Fibroblast of the aortic adventitia (primary cell): ENCODE measurements at places on chromosomes 11 and 22. TPM values are rescaled to one million over a fixed set of nuclear protein-coding genes. Genes with fewer than 3 reads are reported as not detected.
A peak's percentile ranks its signal among the peaks of the same experiment; 100 is the strongest.

DNA sequence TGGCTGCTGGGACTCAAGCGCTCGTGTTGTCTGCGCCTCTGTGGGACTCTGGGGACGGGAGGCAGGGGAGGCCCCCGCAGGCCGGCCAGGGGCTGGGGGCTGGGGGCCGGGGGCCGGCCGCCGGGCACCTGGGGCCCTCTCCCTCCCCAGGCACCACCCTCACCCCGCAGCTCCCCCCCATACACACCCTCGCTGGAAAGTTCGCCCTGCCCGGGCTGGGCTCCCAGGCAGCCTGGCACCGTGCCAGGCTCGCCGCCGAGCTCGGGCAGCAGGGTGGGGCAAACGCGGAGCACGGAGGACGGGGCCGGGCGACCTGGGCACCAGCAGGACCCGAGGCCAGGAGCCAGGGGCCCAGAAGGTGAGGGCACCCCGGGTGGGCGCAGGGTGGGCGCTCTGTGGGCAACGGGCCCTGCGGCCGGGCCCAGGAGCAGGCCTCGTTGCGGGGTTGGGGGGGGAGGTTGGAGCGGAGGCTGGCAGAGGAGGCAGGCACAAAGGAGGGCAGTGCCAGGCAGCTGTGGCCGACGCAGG is 76.7 kb upstream of the WNT7B start:
- peak; percentile 62 for DNase-seq

GRCh38 chr11:92527467-92527866 is 302.8 kb downstream of the FAT3 start:
- no peak for DNase-seq

- no peak for DNase-seq
Measured at GRCh38 chr11:19868871-19869270, 156.2 kb downstream of the NAV2 start.

DNA sequence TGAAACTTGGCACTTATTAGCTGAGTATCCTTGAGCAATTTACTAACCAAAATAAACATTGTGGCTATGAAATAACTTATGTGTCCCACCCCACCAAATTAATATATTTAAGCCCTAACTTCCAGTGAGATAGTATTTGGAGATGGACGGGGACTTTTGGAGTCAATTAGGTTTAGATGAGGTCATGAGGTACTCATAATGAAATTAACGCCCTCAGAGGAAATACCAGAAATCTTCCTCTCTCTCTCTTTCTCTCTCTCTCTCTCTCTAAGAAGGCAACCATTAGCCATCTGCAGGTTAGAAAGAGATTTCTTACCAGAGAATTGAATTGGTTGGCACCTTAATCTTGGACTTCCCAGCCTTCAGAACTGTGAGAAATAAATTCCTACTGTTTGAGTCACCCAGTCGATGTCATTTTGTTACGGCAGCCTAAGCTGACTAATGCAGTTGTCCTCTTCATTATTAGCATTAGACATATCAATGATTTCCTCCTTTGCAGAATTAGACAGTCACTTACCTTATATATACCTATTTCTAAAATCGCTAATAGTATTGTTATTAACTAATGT is 1284.0 kb downstream of the FAM181B start:
- no peak for DNase-seq

DNA sequence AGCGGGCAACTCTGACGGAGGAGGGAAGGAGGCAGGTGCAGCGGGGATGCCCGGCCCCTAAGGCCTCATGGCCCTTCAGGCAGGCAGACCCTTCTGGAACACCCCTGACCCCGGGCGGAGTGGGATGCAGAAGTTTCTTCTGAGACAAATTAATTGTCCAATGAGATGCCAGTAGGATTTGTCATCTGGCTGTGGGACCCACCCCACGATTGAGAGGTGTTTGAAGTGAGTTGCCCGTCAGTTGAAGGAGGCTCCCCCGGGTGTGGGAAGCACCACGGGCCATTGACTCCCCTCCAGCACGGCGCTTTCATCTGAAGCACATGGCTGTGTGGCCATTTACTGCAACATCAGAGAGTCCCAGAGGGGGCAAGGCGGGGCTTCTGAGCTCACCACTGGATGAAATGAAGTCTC is 527.8 kb downstream of the BRD1 start:
- no peak for DNase-seq

- peak; percentile 2 for DNase-seq
Measured at GRCh38 chr11:15590132-15590531, 475.4 kb downstream of the INSC start.

DNA sequence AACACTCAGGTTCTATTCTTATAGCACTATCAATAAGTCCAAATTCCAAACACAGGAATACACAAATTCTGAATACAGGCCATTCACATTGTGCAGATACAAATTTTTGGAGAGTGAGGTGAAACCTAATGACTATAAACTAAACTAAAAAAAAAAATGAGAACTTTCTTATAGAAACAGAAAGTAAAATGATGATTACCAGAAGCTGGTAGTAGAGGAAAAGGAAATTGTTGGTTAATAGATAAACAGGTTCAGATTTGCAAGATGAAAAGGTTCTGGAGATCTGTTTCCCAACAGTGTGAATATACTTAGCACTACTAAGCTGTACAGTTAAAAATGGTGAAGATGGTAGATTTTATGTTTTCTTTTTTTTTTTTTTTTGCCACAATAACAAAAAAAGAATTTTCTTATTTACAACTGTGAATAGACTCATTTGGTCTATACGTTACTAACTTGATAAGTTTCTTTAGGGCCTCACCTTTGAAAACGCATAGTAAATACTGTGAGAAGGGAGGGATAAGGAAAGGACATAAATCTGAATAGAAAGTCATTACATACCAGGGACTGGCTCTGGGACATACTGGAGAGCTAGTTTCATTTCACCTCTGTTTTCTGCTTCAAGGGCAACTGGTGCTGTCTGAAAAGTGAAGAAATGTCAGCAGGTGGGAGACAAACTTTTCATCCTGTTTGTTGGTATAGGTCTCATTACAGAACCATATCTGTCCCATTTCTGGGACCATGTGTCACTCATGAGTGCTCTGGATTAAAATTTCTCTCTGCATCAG is 14.2 kb upstream of the CCDC89 start:
- no peak for DNase-seq

DNA sequence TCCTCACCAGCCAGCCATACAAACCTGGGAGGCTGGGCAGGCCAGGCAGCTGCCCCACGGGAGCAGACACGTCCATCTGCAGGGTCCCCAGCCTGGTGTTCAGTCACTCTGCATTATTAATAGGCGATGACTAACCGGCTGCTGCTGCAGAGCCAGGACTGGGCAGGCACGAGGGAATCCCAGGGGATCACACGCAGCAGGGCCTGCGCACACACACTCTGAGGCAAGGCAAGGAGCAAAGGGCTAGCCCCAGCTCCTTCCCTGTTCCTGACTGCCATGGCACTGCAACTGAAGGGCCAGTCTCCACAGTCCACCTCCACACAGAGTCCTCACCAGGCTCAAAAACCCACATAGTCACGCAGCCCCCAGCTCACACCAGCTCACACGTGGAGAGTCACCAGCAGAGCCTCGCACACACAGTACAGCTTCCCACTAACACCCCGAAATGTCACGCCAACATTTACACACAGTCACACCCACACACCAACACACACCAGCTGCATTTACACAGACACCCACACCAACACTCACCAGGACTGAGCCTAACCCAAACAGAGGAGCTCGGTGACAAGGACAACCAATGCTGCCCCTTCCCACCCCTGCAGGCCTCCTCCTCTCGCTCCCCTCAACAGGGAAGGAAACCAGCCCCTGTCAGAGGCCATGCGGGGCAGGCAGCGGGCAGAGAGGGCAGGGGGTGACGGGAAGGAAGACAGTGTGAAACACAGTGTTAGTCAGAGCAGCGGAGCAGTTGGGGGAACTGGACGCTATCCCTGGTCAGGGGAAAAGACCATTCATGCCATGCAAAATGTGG is 47.3 kb downstream of the NRXN2 start:
- peak; percentile 92 for DNase-seq

DNA sequence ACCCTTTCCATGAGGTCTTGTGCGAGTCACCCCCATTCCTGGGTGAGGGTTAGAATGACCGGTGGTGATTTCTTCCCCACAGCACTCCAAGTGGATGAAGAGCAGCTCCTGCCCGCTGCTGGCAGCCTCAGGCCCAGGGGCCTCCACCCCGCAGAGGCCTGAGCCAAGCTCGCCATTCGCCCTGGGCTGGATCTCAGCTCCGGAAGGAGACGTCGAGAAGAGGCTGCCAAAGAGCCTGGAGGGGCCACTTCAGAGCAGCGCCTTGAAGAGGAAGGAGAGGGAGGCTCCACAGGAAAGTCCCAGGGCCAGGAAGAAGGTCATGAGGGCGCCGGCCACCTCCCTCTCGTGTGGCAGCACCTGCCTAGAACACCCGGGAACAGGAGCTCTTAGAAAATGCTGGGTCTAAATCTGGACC is 8.4 kb downstream of the SLC29A2 start:
- no peak for DNase-seq

DNA sequence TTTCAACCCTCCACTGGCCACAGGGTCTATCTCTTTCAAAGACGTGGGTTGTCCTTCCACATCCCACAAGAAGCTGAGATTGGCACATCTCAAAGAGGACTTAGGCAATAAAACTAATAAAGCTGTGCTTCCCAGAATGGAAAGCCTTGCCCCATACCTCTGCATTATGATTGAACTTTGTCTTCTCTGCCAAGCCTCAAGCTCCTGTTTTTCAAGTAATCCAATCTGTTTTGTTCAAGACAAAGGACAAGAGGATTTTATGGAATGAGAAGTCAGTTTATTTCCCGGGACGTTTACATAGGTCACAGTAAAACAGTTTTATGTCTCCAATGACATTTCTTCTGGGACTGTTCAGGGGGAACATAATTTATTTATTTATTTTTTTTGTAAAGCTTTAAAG is 108.4 kb downstream of the GALNT18 start:
- DNase-seq = peak; percentile 2

DNA sequence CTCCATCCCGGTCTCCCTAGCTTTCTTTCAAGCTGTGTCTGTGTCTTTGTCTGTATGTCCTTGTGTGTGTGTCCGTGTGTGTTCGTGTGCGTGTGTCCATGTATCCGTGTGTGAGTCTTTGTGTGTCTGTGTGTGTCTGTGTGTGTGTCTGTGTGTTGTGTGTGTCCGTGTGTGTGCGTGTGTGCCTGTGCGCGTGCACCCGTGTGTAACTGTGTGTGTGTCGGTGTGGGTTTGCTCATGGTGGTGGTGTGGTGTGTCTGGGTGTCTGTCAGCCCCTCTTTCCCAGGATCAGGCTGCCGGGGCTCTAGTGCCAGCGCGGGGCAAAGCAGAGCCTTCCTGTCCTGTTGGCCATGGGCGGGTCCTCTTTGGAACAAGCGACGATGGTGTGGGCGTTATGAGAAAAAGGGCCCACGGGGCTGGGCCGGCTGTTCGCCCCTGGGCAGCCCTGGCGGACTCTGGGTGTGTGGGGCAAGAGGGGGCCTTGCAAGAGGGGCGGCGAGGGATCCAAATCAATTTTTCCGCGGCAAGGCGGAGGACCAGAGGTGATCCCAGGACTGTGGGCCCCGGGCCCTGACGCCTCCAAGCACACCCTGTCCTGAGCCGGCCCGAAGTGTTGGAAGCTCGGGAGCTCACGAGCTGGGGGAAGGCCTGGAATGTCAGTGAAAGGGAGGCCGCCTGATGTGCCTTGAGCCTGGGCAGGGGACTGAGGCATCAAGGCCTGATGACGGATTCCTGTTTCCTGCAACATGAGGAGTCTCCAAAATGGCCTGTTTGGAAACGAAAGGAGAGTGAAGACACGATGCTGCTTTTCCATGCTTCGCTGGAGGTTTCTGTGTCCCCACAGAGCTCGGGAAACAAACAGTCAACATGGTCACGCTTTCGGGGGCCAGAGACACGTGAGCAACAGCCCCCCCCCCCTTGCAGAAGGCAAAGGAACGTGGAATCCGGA is 3929.2 kb upstream of the OR11H1 start:
- no peak for DNase-seq

DNA sequence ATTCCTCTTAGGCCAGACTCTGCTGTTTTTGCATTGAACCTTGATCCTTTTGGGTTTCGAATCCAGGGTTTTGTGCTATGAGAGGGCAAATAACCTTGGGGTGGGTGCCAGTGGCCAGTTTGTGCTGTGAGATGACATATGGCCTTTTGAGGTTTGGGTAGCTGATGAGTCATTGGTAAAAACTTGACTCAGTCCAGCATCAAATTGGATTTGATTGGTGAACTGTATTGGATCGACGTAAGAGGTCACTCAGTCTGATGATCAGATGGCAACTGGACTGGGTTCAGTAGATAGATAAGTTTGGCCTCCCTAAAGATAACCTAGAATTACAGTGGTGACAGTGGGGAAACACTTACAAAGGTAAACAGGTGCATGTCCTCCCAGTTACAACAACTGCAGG is 41.0 kb upstream of the XKR3 start:
- peak; percentile 0 for DNase-seq

WBP2NL gene
- total RNA-seq = 0.18 and 1.6 TPM in 2 replicates
